Astrocyte of the cerebellum (primary cell): ENCODE measurements at places on chromosomes 7 and 10.

- no peak for DNase-seq
These were observed 19.7 kb downstream of the TLL2 start for GRCh38 chr10:96493871-96494525.

DNA sequence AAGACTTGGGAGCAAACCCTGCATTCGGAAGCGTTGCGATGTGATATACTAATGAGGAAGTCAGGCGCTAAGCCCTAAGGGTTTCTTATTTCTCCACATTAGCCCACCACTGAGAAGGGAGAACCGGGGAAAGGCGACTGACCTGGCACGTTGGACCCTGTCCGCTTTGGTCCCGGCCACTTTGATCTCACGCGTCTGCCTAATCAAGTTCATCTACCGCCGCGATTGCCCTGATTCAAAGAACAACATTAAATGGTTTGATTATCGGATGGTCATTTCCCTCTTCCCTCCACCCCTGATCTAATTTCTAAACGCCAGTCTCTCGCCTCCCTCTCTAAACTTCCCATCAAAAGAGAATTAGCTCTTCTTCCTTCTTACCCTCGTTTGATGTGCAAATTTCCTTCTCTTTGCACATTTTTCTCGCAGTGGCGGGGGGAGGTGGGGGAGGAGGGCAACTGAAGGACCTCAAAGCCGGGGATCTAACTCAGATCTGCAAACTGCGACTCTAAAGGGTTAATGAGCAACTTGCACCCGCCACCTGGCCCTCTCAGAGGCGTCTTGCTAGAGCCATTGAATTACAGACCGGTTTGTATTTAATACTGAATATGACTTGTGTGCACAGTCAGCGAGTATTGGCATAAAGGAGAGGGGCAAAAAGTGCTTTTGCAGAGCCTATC is 687 bp upstream of the DKK1 start:
- DNase-seq, result no peak

DNA sequence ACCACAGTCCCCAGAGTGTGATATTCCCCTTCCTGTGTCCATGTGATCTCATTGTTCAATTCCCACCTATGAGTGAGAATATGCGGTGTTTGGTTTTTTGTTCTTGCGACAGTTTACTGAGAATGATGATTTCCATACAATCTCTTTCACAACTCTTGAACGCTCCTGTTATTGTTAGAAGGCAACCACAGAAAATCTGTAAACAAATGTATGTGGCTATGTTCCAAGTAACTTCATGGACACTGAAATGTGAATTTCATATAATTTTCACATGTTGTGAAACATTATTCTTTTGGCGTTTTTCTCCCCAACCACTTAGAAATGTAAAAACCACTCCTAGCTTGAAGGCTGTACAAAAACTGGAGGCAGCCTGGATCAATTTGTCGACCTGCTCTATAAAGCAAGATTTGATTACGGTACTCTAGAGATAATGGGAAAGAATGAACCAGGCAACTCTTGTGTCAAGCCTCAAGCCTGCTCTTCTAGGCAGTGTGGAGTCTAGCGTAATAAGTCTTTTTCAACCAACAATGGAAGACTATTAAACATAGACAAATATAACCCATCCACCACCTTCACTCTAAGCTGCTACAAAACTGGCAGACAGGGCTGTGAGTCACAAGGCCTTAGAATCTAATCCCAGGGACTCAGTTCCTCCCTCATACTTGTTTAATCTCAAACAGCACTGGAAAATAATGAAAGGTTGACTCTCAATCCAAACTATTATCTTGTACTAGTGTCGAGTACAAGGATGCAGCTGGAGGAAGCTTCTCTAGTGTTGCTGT is 22.7 kb downstream of the ARL3 start:
- no peak for DNase-seq

DNA sequence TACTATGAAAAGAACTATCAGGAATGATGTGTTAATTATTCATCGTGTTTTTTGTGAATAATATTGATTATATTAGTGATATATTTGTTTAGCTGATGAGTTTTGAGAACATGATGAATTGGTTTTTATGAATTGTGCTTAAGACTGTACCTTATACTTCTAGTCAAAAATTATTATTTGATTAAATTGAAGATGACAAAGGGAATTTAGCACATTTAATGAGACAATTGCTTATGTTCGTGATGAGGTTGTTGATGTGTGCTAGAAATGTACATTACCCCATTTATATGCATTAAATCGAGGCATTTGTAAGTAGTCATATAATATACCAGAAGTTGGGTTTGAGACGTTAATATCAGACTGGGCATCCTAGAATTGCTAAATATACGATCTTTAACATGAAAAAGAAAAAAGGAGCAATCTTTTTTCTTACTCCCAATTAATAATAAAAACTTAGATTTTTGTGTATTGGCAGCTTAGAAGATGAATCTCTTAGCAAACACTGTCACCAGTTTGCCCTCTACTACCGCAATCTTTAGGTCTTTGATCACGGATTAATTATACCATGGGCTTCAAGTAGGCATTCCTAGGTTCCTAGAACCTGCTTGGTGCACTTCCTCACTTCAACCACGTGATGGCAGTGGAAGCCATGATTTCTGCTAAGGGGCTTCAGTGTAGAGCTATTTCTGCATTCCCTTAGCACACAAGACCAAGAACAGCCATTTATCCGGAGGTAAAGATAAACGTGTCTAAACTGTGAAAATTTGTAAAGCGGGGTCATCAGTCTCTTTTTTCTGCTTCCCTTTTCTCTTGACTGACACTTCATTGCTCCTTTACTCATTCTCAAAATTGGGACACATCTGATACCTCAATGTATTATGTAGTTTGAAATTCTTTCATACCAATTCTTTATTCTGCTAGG is 1.6 kb downstream of the KLHDC10 start:
- DNase-seq, result peak; percentile 88

GRCh38 chr7:117134889-117135552 is 181.7 kb downstream of the ST7 start:
- DNase-seq, result peak; percentile 44

DNA sequence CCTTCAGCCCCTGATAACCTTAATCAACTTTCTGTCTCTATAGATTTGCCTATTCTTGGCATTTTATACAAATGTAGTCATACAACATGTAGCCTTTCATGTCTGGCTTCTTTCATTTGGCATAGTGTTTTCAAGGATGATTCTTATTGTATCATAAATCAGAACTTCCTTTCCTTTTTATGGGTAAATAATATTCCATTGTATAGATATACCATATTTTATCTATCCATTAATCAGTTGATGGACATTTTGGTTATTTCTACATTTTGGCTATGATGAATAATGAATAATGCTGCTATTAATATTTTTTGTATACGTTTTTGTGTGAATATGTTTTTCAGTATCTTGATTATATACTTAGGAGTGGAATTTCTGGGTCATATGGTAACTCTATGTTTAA is 720.8 kb downstream of the LRMDA start:
- no peak for DNase-seq

DNA sequence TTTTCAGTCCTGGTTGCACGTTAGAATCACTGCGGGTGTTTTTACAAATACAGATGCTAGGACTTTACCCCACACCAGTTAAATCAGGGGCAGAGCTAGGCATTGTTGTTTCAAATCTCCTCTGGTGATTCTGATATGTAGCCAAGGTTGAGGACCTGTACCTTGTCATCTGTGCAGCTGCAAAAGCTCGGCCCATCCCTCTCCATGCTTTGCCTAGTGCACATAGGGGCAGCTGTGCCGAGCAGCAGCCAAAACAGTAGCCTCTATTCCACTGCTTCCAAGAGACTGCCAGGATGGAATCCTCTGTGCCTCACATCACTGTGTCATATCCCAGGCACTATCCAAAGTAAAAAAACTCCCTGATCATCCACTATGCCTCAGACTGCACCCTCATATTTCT is 181.3 kb downstream of the CDK14 start:
- DNase-seq, result no peak

DNA sequence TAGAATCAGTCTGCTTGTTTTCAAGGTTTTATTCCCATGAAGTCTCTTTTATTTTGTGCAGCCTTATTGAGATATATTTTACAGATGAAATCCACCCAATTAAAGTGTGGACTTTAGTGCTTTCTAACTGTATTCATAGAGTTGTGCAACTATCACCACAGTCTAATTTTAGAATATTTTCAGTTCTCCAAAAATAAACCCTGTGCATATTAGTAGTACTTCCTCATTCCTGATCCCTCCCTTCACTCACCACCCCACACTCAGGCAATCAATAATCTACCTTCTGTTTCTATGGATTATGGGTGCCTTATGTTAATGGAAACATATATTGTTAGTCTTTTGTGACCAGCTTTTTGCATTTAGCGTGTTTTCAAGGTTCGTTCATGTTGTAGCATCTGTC is 185.7 kb upstream of the TMEM72 start:
- DNase-seq, result no peak

DNA sequence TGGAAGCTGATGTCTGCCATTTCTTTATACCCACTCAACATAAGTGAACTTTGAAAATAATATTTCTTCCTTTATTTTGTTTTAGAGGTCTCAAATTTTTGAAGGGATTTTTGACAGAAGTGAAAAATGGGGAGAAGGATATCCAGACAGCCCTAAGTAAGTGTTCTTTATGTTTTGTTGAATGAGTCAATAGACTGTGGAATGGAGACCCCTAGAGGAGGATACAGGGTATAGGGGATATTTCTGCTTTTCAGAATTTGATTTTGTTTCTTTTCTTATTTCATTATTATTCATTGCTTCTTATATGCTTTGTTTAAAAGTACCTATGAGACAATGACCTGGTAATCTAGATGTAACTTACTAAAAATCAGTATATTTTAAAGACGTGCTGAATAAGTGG is 34.4 kb downstream of the PLEKHA8 start:
- peak; percentile 28 for DNase-seq

DNA sequence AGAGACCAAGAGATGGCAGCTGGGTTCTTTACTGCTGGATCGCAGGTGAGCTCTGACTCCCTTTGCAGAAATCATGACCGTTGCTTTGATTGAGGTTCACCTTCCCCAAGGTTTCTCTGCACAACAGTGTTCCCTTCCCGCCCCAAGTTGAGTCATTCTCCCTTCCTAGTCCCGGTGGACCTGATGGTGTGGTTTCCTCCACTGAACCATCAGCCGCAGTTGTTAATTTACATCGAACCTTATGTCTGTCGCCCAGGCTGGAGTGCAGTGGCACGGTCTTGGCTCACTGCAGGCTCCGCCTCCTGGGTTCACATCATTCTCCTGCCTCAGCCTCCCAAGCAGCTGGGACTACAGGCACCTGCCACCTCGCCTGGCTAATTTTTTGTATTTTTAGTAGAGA is 5.8 kb downstream of the ZSCAN25 start:
- DNase-seq, result no peak

DNA sequence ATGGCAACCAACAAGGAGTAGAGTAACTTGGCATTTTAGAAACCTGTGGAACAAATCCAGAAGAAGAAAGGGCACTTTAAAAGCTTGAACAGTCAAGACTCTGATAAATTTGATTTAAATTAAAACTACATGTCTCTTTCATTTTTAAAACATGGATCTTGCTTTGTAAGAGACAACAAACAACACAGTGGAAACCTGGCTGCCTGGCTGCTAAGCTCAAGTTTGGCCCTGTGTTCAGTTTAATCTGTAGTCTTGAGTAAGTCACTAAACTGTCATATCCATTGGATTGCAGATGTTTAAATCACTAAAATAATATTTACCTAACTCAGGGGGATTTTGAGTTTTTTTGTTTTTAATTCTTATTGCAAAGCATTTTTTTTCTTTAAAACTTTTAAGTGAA is 374.9 kb upstream of the SEMA3D start:
- no peak for DNase-seq

DNA sequence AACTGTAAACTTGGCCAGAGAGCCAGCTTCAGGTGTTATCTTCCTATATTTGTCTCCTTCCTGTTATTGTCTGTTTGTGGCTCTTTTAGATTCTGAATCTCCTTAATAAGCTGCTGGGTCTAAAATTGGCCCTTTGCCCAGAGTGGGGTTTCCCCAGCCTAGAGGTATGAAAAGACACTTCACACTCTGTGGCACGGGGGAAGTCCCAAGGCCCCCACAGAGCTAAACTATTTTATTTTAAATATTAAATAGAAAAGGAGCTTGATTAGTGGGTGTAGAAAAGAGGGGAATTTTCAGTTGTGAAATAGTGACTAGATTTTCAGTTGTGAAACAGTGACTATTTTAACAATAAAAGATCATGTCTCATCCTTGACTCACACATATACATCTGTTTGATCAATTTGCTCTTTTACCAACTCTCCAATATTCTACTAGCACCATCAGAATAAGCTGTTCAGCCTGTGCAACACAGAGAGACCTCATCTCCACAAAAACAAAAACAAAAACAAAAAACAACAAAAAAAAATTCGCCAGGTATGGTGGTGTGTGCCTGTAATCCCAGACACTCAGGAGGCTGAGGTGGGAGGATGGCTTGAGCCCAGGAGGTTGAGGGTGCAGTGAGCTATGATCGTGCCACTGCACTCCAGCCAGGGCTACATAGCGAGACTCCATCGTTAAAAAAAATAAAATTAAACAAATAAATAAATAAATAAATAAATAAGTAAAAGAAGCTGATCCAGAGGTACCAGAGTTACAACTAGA is 24.9 kb upstream of the ADO start:
- no peak for DNase-seq

- DNase-seq, result no peak
These were observed 191.5 kb downstream of the PHTF2 start for GRCh38 chr7:77989981-77990566.

GRCh38 chr7:27513885-27514284 is 148.8 kb downstream of the HIBADH start:
- no peak for DNase-seq

GRCh38 chr10:4383651-4384098 is 442.3 kb upstream of the AKR1E2 start:
- DNase-seq, result no peak

DNA sequence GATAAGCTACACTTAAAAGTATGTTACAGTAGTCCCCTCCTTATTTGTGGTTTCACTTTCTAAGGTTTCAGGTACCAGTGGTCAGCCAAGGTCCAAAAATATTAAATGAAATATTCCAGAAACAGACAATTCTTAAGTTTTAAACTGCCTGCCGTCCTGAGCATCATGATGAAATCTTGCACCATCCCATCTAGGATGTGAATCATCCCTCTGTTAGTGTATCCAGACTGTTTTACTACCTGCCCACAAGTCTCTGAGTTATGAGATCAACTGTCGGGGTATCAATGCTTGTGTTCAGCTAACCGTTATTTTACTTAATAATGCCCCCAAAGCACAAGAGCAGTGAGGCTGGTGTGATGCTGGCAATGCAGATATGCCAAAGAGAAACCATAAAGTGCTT is 11.4 kb downstream of the KDM7A start:
- DNase-seq, result no peak

DNA sequence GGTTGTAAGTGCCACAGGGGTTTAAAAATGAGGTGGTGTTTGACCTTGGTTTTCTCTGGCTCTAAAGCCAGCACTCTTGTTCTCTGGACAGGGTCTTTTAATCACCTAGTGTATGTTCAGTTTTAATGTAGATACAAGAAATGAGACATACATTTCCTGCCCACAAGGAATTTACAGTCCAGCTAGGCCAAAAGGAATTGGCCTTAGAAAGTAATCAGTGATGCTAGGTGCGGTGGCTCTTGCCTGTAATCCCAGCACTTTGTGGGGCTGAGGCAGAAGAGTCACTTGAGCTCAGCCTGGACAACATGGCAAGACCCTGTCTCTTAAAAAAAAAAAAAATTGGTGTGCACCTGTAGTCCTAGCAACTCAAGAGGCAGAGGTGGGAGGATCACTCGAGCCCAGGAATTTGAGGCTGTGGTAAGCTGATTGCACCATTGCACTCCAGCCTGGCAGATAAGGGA is 100.2 kb downstream of the LRMDA start:
- DNase-seq, result no peak

- no peak for DNase-seq
These were observed 14.6 kb upstream of the PWWP2B start for GRCh38 chr10:132382231-132382922.

- no peak for DNase-seq
These were observed 685.9 kb downstream of the SDK1 start for GRCh38 chr7:3986927-3987326.
